ENCODE measurements at places on chromosomes 11 and 22. TPM values are rescaled to one million over a fixed set of nuclear protein-coding genes. Genes with fewer than 3 reads are reported as not detected.

The NDUFS3 gene
- 134 TPM for total RNA-seq

The GPR83 gene
- 0.19 TPM for total RNA-seq

The EMID1 gene
- 0.54 TPM for total RNA-seq

The OR56B4 gene
- not detected for total RNA-seq

The OAF gene
- total RNA-seq, result 10.3 TPM

The LSP1 gene
- total RNA-seq, result 86.8 TPM

The CHADL gene
- 5.6 TPM for total RNA-seq

The SAA1 gene
- 8.6 TPM for total RNA-seq

The TEX12 gene
- total RNA-seq, result 0.57 TPM

The MIAT gene
- total RNA-seq, result 0.19 TPM

The ACP2 gene
- 19.2 TPM for total RNA-seq

The OR4A47 gene
- not detected for total RNA-seq

The MRGPRE gene
- total RNA-seq, result not detected

The OR8A1 gene
- not detected for total RNA-seq

The KRTAP5-10 gene
- total RNA-seq, result not detected

The TMA7B gene
- 0.24 TPM for total RNA-seq

GRCh38 chr11:119638851-119639250, 90.1 kb downstream of the NECTIN1 start:
- DNase-seq, result no peak
- H3K36me3 ChIP-seq, result no peaks in the 10 kb centered on the region
- H3K27me3 ChIP-seq, result no peaks in the 10 kb centered on the region
- no peak overlapping the region for H3K4me3 ChIP-seq
- no peaks in the 10 kb centered on the region for H3K4me1 ChIP-seq
- no peak overlapping the region for H3K27ac ChIP-seq

- no peak for DNase-seq
- no peaks in the 10 kb centered on the region for H3K4me1 ChIP-seq
- H3K27ac ChIP-seq, result no peak overlapping the region
These were observed 146.2 kb downstream of the LRRC4C start for GRCh38 chr11:41313226-41313625.

- no peaks in the 10 kb centered on the region for H3K36me3 ChIP-seq
- peaks cover 24% of the 10 kb centered on the region for H3K4me1 ChIP-seq
- H3K27me3 ChIP-seq, result no peaks in the 10 kb centered on the region
- H3K27ac ChIP-seq, result no peak overlapping the region
- H3K4me3 ChIP-seq, result no peak overlapping the region
- no peak for DNase-seq
These were observed 47.0 kb upstream of the CCDC89 start for GRCh38 chr11:85732965-85733364.

- H3K4me1 ChIP-seq, result peaks cover 24% of the 10 kb centered on the region
- DNase-seq, result peak; percentile 67
- H3K27ac ChIP-seq, result no peak overlapping the region
- H3K4me3 ChIP-seq, result no peak overlapping the region
These were observed 142.9 kb downstream of the CRYBB2 start for GRCh38 chr22:25362215-25362882.

GRCh38 chr11:107740271-107740670, 28.4 kb upstream of the SLN start:
- no peak for DNase-seq
- H3K4me3 ChIP-seq, result no peak overlapping the region
- H3K36me3 ChIP-seq, result no peaks in the 10 kb centered on the region
- no peaks in the 10 kb centered on the region for H3K4me1 ChIP-seq

GRCh38 chr11:72616655-72617054, 57.6 kb downstream of the PDE2A start:
- no peaks in the 10 kb centered on the region for H3K36me3 ChIP-seq
- H3K4me1 ChIP-seq, result peaks cover 54% of the 10 kb centered on the region
- no peak overlapping the region for H3K4me3 ChIP-seq
- no peak overlapping the region for H3K27ac ChIP-seq
- no peaks in the 10 kb centered on the region for H3K27me3 ChIP-seq

- DNase-seq, result no peak
- no peaks in the 10 kb centered on the region for H3K4me1 ChIP-seq
- no peak overlapping the region for H3K27ac ChIP-seq
- no peak overlapping the region for H3K4me3 ChIP-seq
These were observed 24.3 kb upstream of the HIKESHI start for GRCh38 chr11:86277741-86278140.

GRCh38 chr11:16117989-16118756, 238.2 kb downstream of the SOX6 start:
- H3K27ac ChIP-seq, result no peak overlapping the region
- H3K4me1 ChIP-seq, result peaks cover 11% of the 10 kb centered on the region
- no peak for DNase-seq
- H3K4me3 ChIP-seq, result no peak overlapping the region

GRCh38 chr11:45674481-45675190, 9.2 kb upstream of the CHST1 start:
- H3K4me3 ChIP-seq, result no peak overlapping the region
- H3K4me1 ChIP-seq, result no peaks in the 10 kb centered on the region
- no peak overlapping the region for H3K27ac ChIP-seq

DNA sequence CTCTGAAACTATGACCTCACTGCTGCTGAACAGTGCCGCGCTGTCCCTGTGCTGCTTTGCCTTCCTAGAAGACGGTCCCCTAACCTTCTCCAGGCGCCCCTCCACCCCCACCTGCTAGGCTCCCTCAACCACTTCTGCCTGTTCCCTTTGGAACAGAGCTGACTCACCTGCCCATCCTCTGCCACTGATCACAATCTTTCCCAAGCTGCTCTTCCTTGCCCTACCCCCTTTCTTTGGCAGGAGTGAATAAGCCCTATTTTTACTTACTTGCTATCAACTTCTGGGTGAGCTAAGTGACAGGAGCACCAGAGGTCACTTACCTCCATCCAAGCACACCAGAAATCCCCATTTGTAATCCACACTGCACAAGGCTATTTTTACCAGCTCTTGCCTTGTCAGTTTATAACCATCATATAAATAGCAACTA, 116.0 kb upstream of the BID start:
- H3K4me1 ChIP-seq, result peaks cover 29% of the 10 kb centered on the region
- H3K27me3 ChIP-seq, result no peaks in the 10 kb centered on the region
- H3K27ac ChIP-seq, result peak overlapping the region; percentile 71
- DNase-seq, result no peak
- peaks cover 56% of the 10 kb centered on the region for H3K36me3 ChIP-seq

GRCh38 chr11:93791493-93791892, 7.4 kb downstream of the MED17 start:
- H3K36me3 ChIP-seq, result peaks cover 92% of the 10 kb centered on the region
- no peak overlapping the region for H3K4me3 ChIP-seq
- no peak for DNase-seq

GRCh38 chr11:35953081-35953760, 9.4 kb downstream of the LDLRAD3 start:
- no peak for DNase-seq
- H3K27me3 ChIP-seq, result no peaks in the 10 kb centered on the region
- H3K27ac ChIP-seq, result no peak overlapping the region
- H3K36me3 ChIP-seq, result no peaks in the 10 kb centered on the region
- no peak overlapping the region for H3K4me3 ChIP-seq

Data from heart left ventricle (tissue), 16 donors.